ENCODE measurements at places on chromosomes 3 and 15.

- DNase-seq, result no peak
These were observed 107.4 kb downstream of the ADAMTS17 start for GRCh38 chr15:100234158-100235029.

GRCh38 chr3:127151992-127152650, 40.8 kb upstream of the PRR23E start:
- no peak for DNase-seq

DNA sequence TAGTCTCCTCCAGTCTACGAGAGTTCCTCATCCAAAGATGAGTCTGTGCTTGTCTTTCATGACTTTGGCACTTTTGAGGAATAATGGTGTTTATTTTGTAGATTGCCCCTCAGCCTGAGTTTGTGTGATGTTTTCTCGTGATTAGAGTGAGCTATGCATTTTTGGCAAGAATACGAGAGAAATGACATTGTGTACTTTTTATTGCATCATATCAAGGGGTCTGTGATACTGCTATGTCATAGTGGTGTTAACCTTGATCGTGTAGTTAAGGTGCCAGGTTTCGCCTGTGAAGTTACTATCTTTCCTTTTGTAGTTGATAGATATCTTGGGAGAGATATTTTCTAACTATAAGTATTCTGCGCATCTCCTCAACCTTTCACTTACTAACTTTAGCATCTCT, 18.9 kb downstream of the RSRC1 start:
- no peak for DNase-seq

GRCh38 chr15:40282147-40282868, 556 bp downstream of the ANKRD63 start:
- no peak for DNase-seq

DNA sequence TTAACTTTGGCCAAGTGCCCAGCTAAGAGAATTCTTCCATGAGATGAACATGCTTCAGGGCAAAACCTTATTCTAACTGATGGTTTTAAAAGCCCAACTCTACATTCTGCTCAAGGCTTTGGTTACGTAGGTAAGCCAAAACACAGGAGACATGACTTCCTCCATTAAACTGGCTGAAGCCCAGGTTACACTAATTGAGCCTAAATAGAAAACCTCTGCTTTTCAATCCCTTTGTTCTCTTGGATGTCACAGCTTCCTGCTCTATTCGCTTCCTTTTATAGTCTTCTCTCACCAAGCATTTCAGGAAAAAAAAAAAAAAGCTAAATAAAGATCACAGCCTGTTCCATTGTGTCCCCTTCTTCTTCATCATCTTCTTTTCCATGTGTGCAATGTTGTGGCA, 420.4 kb downstream of the TIGIT start:
- DNase-seq, result no peak

DNA sequence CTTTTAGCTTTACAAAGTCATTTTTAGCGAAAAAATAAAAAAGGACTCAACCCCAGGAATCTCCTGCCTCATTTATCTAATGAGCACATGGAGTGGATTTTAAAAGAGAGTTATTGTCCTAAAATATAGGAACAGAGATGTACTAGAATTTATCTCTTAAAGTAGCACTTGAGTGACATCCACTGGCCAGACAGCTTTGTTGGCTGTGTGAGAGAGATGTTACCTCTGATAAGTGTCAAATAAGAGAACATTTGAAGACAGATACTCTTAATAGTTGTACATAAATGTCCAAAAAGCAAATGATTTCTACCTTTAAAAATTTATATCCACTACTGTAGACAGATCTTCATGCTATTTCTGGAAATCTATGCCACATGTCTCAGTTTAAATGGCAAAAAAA, 12.3 kb upstream of the MFSD1 start:
- DNase-seq, result peak; percentile 40
